ENCODE measurements at places on chromosomes 4 and X.

GRCh38 chr4:184485279-184485678, 10.9 kb upstream of the IRF2 start:
- no peak for DNase-seq

GRCh38 chr4:114264877-114265291, 285.4 kb upstream of the ARSJ start:
- no peak for DNase-seq

DNA sequence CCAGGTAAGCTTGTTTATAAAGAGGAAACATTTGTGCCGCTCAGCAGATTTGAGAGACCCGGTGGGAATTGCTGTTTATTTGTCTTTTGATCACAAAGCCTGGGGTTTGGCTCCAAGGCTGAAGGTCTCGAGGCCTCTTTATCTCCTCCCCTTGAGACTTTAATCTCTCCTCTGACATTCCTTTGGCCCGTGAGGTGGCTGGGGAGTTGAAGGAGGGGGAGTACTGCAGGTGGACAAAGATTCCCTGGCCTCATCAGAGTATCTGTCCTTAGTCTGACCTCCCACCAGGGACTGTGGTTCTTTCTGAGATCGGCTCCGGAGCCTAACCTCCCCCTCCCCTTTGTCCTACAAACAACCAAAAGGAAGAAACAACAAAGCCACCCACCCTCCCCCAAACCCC, 216.5 kb downstream of the MID1IP1 start:
- DNase-seq, result no peak

DNA sequence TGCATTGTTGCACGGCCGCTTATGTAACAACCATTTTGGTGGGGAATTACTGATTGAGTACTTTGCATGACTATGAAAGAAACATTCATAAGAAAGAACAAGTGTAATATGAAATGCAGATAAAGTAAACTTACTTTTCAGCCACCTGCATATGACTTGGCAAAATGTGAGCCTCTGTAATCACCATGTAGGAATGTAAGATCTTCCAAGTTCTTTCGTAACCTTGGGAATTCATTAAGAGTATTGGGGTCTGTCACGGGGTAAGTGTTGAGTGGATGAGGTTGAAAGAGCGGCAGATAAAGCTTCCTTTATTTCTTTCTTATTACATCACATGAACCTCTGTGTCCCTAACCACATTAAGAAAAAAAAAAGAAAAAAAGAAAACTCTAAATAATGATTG, 348.5 kb upstream of the NR3C2 start:
- no peak for DNase-seq

DNA sequence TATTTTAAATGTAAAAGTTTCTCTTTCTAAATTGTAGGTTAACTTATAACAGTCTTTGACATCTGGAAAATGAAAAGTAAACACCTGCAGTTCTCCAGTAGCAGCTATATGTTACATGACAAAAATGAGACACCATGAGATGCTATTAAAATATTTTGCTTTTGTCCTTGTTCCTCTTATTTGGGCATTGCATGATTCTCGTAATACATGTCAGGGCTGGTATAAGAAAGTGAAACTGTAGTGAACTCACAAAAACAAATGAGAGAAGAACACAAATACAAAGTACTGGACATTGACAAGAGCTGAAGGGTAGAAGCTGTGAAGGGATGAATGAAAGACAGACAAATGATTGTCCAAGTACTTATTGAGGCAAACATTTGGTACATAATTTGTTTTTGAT, 9.0 kb downstream of the GK2 start:
- no peak for DNase-seq
